Left ventricle myocardium superior (tissue), 1 donor: ENCODE measurements at places on chromosomes 7 and 10. TPM values are rescaled to one million over a fixed set of nuclear protein-coding genes. Genes with fewer than 3 reads are reported as not detected.

Gene SAMD9
- 3.5 TPM for total RNA-seq

Gene HOXA2
- total RNA-seq: 0.12 TPM

Gene SPDYE16
- not detected for total RNA-seq

Gene SKIDA1
- total RNA-seq: 3.6 TPM

Gene MMD2
- not detected for total RNA-seq

Gene TWIST1
- 1.3 TPM for total RNA-seq

Gene SPAM1
- total RNA-seq: not detected

Gene PNLIP
- total RNA-seq: not detected

Gene TSPAN13
- 18.1 TPM for total RNA-seq

Gene INHBA
- total RNA-seq: 1.5 TPM

Gene LRRN3
- 10.6 TPM for total RNA-seq

Gene RET
- 8.4 TPM for total RNA-seq

Gene POLR2J2
- 3.4 TPM for total RNA-seq

Gene TBX20
- total RNA-seq: 193 TPM

Gene CFAP70
- total RNA-seq: 1.7 TPM

DNA sequence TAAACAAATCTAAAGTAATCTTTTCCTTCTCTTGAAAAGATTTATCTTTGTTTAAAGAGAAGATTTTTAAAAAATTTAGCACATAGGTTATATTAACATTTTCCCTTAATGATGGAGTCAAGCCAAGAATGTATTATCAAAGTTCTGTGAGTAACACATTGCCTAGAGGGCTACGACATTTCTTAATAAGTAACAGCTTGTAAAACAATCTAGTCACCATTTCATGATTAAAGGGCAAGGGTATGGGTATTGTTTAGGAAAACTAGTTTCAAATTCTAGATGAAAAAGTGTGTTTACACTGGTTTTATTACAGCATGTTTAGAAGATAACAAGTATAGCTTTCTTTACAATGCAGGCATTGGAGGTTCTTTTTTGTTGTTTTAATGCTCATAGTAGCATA lies 28.6 kb upstream of the LAMB4 start:
- DNase-seq: no peak

DNA sequence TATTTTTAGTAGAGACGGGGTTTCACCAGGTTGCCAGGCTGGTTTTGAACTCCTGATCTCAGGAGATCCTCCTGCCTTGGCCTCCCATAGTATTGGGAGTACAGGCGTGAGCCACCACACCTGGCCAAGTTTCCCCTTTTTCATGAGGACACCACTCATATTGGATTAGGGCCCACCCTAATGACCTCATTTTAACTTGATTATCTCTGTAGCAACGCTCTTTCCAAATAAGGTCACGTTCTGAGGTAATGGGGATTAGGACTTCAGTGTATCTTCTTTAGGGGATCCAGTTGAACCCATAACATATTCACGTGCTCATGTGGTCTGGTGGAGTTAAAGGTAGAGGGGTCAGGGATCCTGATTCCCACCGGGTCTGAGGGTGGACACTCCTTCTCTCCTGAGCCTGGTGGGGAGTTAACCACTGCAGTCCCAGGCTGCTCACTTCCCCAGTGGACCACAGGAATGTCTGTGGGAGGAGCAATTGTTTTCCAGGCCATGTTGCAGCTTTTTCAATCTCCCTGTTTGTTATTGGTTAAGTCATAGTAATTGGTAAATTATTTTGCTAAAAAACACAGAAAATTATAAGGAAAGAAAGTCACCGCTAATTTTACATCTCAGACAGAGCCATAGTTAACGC lies 130.5 kb downstream of the GRK5 start:
- no peak for DNase-seq

GRCh38 chr7:27263781-27264180 lies 21.2 kb downstream of the EVX1 start:
- DNase-seq: no peak

- no peak for DNase-seq
Observed at GRCh38 chr10:128028508-128029289, 97.5 kb downstream of the MKI67 start.

- no peak for DNase-seq
Observed at GRCh38 chr7:2611401-2611800, 20.4 kb upstream of the TTYH3 start.

DNA sequence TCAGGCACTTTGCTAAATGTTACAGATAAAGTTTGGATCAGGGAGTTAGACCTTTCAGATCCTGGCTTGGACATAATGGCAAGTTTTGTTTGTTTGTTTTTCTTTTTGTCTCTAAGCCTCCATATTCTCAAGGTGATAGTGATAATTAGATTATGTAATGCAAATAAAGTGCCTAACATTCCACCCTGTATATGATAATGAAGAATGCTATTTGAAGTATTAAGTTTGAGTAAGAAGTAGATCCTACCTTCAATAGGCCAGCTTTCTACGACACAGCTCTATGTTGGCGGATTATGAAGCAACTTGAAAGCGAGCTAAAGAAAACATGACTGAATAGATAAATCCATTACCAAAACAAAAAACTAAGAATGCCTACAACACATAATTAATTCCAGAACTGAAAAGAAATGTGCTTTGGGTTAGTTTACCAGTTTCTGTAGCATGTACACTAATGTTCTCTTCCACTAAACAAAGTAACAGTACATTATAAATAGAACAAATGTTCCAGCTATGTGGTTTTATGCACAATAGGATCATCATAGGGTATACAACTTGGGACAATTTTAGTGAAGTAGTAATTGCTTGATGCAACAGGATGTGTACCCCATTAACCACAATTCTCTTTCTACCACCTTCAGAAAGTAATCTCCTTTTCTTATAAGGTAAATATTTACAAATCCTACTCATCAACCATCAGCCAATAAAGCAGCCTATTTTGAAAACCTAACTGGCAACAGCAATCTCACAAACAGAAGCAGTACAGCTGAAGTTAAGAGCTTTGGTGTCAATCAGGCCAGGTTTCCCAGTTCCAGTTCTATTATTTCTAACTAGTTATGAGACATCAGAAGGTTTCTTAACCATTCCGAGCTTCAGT lies 1.5 kb downstream of the SEM1 start:
- DNase-seq: no peak

GRCh38 chr7:127251465-127252376 lies 1.0 kb downstream of the GRM8 start:
- peak; percentile 26 for DNase-seq

DNA sequence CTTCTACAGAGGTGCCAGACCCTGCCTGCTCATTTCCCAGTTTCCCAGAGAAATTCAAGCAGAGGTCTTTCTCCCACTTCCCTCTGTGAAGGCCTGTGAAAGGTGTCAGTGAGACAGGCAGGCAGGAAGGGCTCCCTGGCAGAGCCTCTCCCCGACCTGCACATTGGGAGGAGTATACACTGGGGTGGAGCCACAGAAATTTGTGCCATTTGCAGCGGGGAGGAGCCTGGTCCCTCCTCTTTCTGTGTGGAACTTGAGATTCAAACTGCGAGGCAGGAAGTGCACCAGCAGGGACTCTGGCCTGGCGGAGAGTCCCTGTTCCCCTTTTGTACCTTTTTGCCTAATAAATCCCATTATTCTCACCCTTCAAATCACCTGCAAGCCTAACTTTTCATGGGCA lies 54.6 kb upstream of the OPN4 start:
- no peak for DNase-seq

DNA sequence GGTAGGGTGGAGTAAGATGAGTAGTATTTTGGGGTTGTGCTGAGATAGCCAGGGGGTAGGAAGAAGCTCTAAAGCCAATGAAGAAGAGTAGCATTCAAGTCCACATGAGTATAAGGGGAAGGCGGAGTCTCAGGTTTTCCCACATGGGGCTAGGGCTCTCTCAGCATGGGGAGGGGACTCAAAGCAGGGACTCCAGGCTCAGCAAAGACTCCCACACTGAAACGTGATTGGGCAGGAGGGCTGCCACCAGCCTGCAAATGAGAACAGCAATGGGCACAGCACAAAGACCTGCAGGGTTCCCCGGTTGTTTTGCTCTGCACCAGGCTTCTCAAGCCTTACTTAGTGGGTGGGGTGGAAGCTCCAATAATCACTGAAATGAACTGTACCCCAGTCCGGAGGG lies 1.5 kb upstream of the NRAP start:
- DNase-seq: no peak

- DNase-seq: peak; percentile 50
Observed at GRCh38 chr10:43204943-43205671, 61.8 kb downstream of the RASGEF1A start.

GRCh38 chr7:33757050-33757449 lies 148.3 kb upstream of the BMPER start:
- DNase-seq: peak; percentile 38

- DNase-seq: peak; percentile 29
Observed at GRCh38 chr10:650886-651615, 38.4 kb downstream of the DIP2C start.

DNA sequence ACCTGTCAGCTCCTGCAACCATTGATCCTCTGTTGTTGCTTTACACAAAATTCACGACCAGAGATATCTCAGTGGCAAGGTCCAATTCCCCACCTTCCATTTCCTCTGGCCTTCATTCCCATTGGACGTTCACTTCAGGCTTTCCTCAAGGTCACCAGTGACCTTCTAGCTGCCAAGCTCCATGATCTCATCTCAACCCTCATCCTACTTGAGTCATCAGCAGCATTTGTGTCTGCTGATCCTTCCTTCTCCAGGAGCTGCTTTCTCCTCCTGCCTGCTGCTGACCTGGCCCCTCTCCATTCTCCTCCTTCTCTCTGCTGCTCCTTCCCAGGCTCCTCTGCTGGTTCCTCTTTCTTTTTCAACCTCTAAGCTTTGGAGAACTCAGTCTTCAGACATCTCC lies 66.2 kb upstream of the C10orf90 start:
- no peak for DNase-seq
